Fibroblast of villous mesenchyme (primary cell): ENCODE measurements at places on chromosomes 11 and 22. TPM values are rescaled to one million over a fixed set of nuclear protein-coding genes. Genes with fewer than 3 reads are reported as not detected.
A peak's percentile ranks its signal among the peaks of the same experiment; 100 is the strongest.

Gene OR10A2
- total RNA-seq = not detected in 2 replicates

DNA sequence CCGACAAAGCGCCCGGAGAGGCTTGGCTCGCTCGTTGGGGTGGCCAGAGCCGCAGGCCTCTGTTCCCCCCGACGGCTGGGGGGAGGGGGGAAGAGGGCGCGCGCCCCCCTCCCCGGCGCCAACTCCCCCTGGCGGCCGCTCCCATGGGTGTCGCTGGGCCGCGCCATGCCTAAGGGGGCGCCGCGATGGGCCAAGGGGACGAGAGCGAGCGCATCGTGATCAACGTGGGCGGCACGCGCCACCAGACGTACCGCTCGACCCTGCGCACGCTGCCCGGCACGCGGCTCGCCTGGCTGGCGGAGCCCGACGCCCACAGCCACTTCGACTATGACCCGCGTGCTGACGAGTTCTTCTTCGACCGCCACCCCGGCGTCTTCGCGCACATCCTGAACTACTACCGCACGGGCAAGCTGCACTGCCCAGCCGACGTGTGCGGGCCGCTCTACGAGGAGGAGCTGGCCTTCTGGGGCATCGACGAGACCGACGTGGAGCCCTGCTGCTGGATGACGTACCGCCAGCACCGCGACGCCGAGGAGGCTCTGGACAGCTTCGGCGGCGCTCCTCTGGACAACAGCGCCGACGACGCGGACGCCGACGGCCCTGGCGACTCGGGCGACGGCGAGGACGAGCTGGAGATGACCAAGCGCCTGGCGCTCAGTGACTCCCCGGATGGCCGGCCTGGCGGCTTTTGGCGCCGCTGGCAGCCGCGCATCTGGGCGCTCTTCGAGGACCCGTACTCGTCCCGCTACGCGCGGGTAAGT is 1.4 kb downstream of the KCNC1 start:
- DNase-seq = no peak

DNA sequence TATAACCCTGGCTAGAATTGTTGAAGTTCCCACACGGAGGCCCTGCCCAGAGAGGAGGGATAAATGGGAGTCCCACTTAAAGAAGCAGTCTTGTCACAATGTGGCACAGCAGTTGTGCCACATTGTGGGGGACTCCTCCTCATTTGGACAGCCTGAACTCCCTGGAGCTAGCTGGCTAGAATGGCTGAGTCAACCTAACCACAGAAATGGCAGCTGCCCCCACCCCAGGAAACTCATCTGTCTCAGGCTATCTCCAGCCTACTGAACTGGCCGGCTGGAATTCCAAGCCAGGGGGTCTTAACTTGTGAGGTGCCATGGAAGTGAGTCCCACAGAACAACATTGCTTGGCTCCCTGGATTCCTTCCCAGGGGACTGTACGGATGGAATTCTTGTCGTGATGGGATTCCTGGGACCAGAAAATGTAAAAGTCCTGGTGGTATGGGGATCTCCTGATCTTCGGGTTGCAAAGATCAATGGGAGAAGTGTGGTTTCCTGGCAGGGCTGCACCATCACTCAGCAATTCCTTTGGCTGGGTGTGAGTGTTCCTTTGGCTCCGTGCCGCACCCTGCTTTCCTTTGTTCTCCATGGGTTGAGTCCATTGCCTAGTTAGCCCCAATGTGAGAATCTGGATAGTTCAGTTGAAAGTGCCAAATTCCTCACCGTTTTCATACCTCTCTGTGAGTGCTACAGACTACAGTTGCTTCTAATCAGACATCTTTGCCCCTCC is 791.2 kb upstream of the FAT3 start:
- no peak for DNase-seq

DNA sequence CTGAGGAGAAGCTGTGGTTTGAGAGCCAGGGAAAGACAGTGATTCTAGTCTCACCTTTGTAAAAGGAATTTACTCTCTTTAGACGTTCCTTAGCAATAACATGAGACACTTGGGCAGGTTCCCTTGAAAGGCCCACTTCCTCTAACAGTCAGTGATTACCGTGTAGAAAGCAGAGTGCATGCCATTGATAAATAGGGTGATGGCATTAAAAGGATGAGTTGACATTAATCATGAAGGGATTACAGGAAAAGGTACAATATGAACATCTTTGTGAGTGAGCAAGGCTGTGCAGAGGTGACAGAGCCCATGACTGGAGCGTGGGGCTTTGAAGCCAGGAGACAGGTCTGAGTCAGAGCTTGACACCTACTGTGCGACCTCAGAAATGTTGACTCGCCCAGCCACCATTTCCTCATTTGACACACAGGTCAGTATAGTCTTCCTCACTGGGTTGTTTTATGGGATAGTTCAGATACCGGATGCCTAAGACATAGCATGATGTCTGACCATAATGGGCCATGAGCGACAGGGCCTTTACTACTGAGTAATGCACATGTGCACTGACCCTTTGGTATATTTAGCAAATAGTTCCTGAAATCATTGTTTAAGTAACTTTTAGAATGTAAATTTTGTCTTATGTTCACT is 341.7 kb upstream of the MTNR1B start:
- no peak for DNase-seq

DNA sequence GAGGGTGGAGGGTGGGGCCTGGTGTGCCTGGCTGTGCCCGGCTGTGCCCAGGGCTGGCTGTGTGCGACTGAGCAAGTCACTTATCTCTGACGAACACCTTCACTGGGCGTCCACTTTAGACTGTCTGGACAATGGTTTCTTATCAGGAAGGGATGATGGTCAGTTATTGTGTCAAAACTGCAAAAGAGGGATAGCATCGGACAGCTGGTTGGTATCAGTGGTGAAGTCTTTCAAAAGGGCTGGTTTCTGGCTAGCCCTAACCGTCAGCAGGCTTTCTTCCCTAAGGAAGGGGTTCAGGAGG is 4.1 kb upstream of the MGAT3 start:
- no peak for DNase-seq

Gene CCDC73
- total RNA-seq = not detected in 2 replicates

DNA sequence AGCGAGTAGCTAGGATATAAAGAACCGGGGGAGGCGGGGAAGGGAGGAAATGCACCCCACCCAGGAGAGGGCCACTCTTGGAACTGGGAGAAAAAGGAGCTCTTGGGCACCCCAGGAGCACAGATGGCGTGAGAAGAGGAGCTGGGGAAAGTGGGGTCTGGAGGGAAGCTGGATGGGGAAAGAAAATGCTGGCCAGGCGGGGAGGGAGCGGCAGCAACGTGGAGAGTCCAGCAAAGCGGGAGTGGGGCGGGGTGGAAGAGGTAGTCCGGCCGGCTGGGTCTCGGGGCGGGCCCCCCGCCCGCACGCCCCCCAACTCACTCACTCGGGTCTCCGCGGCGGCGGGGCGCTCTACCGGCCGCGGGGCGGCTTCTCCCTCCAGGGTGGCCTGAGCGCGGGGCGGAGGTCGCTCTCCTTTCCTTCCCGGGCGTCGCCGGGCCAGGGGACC is 522 bp downstream of the TOB2 start:
- DNase-seq = peak; percentile 15

DNA sequence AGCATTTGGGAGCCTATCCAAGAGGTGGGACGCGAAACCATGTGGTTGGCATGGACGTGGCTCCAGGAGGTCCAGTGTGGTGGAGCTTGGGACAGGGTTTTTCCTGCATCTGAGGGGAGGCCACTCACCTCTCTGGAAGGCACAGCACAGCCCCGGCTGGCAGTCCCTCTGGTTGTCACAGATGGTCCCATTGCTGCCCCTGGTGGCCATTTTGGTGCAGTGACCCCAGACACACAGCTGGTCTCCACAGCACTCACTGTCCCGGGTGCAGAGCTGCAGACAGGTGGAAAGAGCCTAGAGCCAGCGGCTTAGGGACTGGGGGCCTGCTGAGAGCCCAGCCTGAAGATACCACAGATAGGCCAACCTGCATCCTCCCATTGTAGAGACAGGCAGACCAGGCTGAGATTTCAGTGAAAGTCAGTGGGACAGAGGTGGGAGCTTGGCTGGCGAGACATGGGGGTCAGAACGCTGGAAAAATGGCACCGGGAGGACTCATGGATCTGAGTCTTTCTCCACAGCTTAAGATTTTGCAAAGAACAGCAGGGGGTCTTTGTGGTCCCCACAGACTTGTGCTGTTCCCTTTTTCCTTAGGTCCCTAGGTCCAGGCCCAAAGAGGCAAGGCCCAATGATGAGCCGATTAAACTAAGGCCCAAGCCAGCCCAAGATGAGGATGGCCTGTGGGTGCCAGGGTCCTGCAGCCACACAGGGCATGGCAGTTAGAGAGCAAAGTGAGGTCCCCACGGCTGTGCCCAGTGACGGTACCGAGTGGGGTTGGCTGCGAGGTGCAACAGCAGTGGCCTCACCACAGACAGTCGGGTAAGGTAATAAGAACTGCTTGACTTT is 41.4 kb downstream of the DKK3 start:
- DNase-seq = peak; percentile 44

GRCh38 chr11:126992065-126992803 is 8.3 kb downstream of the KIRREL3 start:
- peak; percentile 60 for DNase-seq

Gene KRTAP5-9
- total RNA-seq = 0.32 TPM in 1 of 2 replicates, not detected in the other

DNA sequence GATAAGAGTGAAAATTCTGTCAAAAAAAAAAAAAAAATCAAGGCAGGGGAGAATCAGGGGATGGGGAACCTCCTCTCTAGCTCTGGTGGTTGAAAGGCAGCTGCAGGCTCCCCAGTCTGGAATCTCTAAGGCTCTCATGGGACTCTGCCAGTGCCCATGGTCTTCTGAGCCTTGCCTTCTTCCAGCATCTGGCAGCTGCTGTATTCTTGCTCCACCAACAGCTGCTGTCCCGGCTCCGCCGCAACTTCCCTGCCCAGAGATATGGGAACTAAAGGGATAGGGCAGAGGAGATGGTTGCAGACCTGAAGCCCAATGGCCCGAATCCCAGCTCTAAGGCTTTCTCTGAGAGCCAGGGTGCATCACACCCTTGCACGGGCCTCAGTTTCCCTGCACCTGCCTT is 49.5 kb upstream of the PHF21B start:
- no peak for DNase-seq

Gene KDM4E
- total RNA-seq = not detected in 2 replicates

GRCh38 chr11:8006349-8006977 is 19.3 kb downstream of the EIF3F start:
- DNase-seq = peak; percentile 71

GRCh38 chr22:40030758-40031095 is 36.0 kb downstream of the FAM83F start:
- DNase-seq = no peak

Gene TRIM29
- 0.86 and 1.3 TPM in 2 replicates for total RNA-seq

Gene NCF4
- not detected in 2 replicates for total RNA-seq

DNA sequence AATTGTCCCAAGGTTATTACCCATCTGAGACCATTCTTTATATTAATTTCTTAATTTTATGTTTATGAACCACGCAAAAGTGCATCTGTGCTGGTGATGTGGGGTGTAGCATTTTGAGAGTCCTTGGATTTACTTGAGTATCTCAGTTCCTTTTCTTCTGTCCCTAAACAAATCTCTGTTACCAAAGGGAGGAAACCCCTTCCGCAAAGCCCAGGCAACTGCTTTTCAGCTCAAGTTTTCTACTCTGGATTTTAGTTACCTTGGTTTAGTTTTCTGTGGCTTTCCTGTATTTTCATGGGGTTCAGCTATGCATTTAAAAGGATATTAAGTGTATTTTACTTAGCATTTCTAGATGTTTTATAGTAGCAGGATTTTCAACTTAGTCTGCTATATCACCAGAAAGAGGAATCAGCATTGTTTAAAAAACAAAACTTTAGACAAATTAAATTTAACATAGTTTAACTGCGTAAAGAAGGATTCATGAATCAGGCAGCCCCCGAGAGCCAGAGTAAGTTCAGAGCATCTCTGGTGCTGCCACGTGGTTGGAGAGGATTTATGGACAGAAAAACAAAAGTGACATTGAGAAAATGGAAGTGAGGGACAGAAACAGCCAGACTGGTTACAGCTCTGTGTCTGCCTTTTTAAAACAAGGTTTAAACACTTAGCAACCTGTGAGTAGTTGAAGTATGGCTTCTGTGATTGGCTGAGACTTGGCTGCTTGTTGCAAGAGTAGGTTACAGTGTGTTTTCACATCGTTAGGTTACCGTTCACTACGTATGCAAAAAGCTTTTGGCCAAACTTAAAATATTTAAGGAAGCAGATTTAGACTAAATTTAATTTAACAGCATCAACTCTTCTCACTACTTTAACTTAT is 9.6 kb downstream of the ADM start:
- peak; percentile 81 for DNase-seq

DNA sequence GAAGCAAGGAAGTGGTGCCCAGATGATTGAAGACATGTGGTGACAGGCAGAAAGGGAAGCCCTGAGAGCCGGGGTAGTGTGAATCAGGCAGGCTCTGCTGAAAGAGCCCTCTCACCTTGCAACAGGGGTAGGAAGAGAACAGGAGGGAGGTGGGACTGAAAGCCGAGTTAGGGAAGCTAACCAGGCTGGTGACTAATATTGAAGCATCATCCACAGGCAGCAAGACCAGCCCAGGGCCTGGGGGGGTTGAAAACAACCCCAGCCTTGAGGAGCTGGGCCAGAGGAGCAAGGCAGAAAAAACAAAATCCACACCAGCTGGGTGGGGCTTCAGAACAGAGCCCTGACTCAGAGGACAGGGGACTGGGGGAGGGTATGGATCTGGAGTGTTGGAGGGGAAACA is 35.0 kb upstream of the CRTAM start:
- peak; percentile 56 for DNase-seq

DNA sequence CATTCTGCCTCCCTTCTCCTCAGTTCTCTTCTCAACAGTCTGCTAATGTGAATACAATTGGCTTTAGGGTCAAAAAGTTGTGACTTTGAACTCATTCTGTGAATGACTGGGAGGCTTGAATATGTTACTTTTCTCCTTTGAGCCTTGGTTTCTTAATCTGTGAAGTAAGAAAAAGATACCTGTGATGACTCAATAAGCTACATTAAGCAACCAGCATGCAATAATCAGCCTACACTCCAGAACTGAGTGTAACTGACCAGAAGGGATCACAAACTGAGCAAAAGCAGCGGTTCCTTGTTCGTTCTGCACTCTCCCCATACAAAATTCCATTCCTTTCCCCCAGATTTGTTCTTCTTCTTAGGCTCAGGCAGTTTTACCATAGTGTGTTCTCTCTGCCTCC is 23.4 kb downstream of the ZNF202 start:
- DNase-seq = no peak

Gene OPCML
- total RNA-seq = under 0.01 TPM in 1 of 2 replicates, not detected in the other

Gene BDNF
- total RNA-seq = 20.6 and 25.5 TPM in 2 replicates

Gene ARHGAP8
- total RNA-seq = under 0.01 and 0.97 TPM in 2 replicates

GRCh38 chr11:7300281-7300680 is 48.6 kb downstream of the SYT9 start:
- DNase-seq = no peak

GRCh38 chr22:22593964-22594656 is 35.0 kb upstream of the PRAME start:
- DNase-seq = peak; percentile 51

Gene HTR3A
- not detected in 2 replicates for total RNA-seq

- no peak for DNase-seq
Observed at GRCh38 chr11:88308576-88308975, 29.0 kb downstream of the CTSC start.

Gene PPP2R5B
- 11.6 and 14.2 TPM in 2 replicates for total RNA-seq
